ENCODE measurements at places on chromosomes 5 and 9. TPM values are rescaled to one million over a fixed set of nuclear protein-coding genes. Genes with fewer than 3 reads are reported as not detected.

Gene PIGO
- total RNA-seq: 31.4 TPM

Gene CEMIP2
- 55.9 TPM for total RNA-seq

Gene PCDHGB7
- 0.11 TPM for total RNA-seq

Gene SLC30A5
- 34.3 TPM for total RNA-seq

Gene PCDHB8
- total RNA-seq: not detected

Gene DMRTA1
- not detected for total RNA-seq

Measured in activated naive CD8-positive, alpha-beta T cell treated with anti-CD3 and anti-CD28 coated beads, Interleukin-2, amount 10 ng/mL, durations not matched to agents 7 days and 5 days (primary cell).